Activated CD4-positive, alpha-beta memory T cell treated with anti-CD3 and anti-CD28 coated beads for 36 hours (primary cell): ENCODE measurements at places on chromosomes 5 and 9. TPM values are rescaled to one million over a fixed set of nuclear protein-coding genes. Genes with fewer than 3 reads are reported as not detected.

The OSTF1 gene
- total RNA-seq = 151 TPM

The SV2C gene
- 0.10 TPM for total RNA-seq

The ANKRD34B gene
- not detected for total RNA-seq

The PGM5 gene
- total RNA-seq = not detected

The PCDHB12 gene
- total RNA-seq = not detected

The ATP10B gene
- total RNA-seq = not detected

The BRD9 gene
- total RNA-seq = 50.7 TPM

The RFX3 gene
- total RNA-seq = 13.4 TPM

The MAST4 gene
- 30.2 TPM for total RNA-seq

The IL4 gene
- total RNA-seq = 6.4 TPM

The PHF24 gene
- not detected for total RNA-seq

The TMEM174 gene
- not detected for total RNA-seq

The NEUROG1 gene
- not detected for total RNA-seq

The PTGS1 gene
- total RNA-seq = not detected

The PROB1 gene
- total RNA-seq = 3.8 TPM

The FOXD4L3 gene
- not detected for total RNA-seq

The MSX2 gene
- total RNA-seq = not detected

The PCDHGA6 gene
- total RNA-seq = 0.10 TPM

The PCDHB15 gene
- total RNA-seq = not detected

The LCN9 gene
- not detected for total RNA-seq

The CDH6 gene
- not detected for total RNA-seq

The SLC27A4 gene
- total RNA-seq = 12.6 TPM
